Caco-2 (cell line): ENCODE measurements at places on chromosomes 12 and 14. TPM values are rescaled to one million over a fixed set of nuclear protein-coding genes. Genes with fewer than 3 reads are reported as not detected.
A peak's percentile ranks its signal among the peaks of the same experiment; 100 is the strongest.

Gene SLC2A3
- total RNA-seq: 2,966 and 3,303 TPM in 2 replicates

Gene MIP
- total RNA-seq: not detected in 2 replicates

Gene BIN2
- total RNA-seq: 0.16 and 0.18 TPM in 2 replicates

Gene EMP1
- total RNA-seq: 6.6 and 10.2 TPM in 2 replicates

Gene RD3L
- not detected in 2 replicates for total RNA-seq

Gene ZDHHC22
- total RNA-seq: not detected in 2 replicates

Gene B4GALNT3
- total RNA-seq: 77.9 and 78.1 TPM in 2 replicates

Gene VDR
- total RNA-seq: 13.6 and 15.4 TPM in 2 replicates

Gene TSHR
- total RNA-seq: not detected in 2 replicates

Gene MYF6
- not detected in 2 replicates for total RNA-seq

Gene RHNO1
- 99.1 and 99.8 TPM in 2 replicates for total RNA-seq

Gene SYNDIG1L
- total RNA-seq: 0.29 TPM in 1 of 2 replicates, not detected in the other

DNA sequence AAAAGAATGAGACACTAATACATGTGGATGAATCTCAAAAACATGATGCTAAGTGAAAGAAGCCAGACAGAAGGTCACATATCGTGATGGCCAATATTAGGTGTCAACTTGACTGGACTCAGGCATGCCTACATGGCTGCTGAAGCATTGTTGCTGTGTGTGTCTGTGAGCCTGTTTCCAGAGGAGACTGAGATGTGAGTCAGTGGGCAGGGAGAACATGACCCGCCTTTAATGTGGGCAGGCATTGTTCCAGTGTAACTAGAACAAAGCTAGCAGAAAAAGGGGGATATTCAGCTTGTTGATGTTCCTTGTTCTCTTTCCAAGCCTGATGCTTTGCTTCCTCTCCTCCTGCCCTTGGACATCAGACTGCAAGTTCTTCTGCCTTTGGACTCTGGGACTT, 47.6 kb downstream of the DCAF5 start:
- no peak overlapping the region for H3K4me3 ChIP-seq
- no peaks in the 10 kb centered on the region; the same call in 1 of the 2 replicates for H3K36me3 ChIP-seq
- no peaks in the 10 kb centered on the region for H3K27me3 ChIP-seq
- no peak overlapping the region for H3K27ac ChIP-seq
- H3K4me1 ChIP-seq: peaks cover 7% of the 10 kb centered on the region
- DNase-seq: no peak

- peak overlapping the region; percentile 20 for H3K27ac ChIP-seq
- H3K4me3 ChIP-seq: no peak overlapping the region
- peaks cover 48% of the 10 kb centered on the region for H3K4me1 ChIP-seq
- no peaks in the 10 kb centered on the region for H3K27me3 ChIP-seq
Observed at GRCh38 chr12:3962631-3963483, 89.7 kb upstream of the PARP11 start.

DNA sequence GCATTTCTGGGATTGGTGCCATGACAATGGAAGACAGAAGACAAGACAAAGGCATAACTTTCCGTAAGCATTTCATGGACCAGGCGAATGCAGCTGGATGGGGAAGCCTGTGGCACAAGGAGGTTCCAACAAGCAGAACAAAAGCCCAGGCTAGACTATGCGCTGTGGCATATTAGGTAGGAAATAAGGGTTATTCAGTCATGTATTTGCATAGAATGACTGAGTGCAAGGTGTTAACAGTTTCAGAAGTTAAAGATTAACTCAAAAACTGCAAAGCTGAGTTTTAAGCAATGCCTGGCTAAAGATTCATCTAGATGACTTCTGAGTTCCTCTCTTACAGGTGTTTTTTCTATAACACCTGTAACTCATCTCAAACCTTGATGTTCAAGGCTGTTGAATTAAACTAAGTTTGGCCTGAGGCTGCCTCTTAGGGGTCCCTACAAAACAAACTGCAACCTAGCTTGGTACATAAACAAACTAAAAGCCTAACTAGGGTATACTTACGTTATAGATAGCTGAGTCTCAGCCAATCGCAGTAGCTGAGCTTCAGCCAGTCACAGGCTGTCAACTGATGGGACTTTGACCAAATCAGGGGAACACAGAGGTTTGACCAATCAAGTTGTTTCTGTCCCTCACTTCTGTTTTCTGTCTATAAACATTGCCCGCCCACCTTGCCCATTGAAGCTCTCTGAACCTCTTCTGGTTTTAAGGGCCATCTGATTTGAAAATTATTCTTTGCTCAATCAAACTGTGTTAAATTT, 52.2 kb upstream of the PLBD1 start:
- no peak overlapping the region for H3K4me3 ChIP-seq
- H3K27me3 ChIP-seq: no peaks in the 10 kb centered on the region
- no peak overlapping the region for H3K27ac ChIP-seq
- H3K4me1 ChIP-seq: peaks cover 23% of the 10 kb centered on the region
- DNase-seq: peak; percentile 54

- H3K27me3 ChIP-seq: no peaks in the 10 kb centered on the region
- H3K27ac ChIP-seq: no peak overlapping the region
- H3K4me1 ChIP-seq: no peaks in the 10 kb centered on the region
- no peak for DNase-seq
- no peaks in the 10 kb centered on the region for H3K36me3 ChIP-seq
Observed at GRCh38 chr12:94841904-94842610, 161.4 kb downstream of the NDUFA12 start.

- H3K4me1 ChIP-seq: peaks cover 22% of the 10 kb centered on the region
- H3K27me3 ChIP-seq: no peaks in the 10 kb centered on the region
- peak overlapping the region; percentile 57 for H3K4me3 ChIP-seq
Observed at GRCh38 chr14:39266525-39266870, 32.8 kb downstream of the MIA2 start.

- H3K4me3 ChIP-seq: no peak overlapping the region
- no peak for DNase-seq
- no peaks in the 10 kb centered on the region for H3K27me3 ChIP-seq
- H3K36me3 ChIP-seq: no peaks in the 10 kb centered on the region
- peaks cover 31% of the 10 kb centered on the region for H3K4me1 ChIP-seq
Observed at GRCh38 chr14:104582005-104582404, 2.4 kb downstream of the C14orf180 start.

DNA sequence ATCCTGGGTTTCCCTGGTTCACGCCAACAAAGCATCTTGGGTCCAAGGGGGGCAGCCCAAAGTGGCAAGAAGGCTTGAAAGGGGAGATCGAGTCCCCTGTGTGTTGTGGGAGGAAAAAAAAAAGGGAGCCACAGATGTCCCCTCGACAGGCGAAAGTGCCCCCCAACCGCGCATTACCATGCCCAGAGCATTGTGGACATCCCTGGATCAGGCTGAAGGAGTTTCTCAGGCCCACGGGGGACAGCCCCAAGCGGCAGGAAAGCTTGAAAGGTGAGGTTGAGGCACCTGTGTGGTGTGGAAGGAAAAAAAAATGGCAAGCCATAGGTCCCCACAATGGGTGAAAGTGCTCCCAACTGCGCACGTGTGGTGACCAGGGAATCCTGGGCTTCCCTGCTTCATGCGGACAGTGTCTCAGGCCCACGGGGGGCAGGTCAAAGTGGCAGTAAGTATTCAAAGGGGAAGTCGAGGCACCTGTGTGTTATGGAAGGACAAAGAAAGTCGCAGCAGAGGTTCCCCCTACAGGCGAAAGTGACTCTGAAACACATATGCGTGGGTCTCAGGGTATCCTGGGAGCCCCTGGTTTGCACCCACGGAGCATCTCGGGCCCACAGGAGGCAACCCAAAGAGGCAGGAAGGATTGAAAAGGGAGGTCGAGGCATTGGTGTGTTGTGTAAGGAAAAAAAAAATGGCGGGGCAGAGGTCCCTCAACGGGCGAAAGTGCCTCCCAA, 580.1 kb downstream of the ALG10 start:
- no peaks in the 10 kb centered on the region; the same call in 1 of the 2 replicates for H3K27me3 ChIP-seq
- H3K4me3 ChIP-seq: no peak overlapping the region
- H3K27ac ChIP-seq: no peak overlapping the region
- H3K36me3 ChIP-seq: no peaks in the 10 kb centered on the region

GRCh38 chr12:480831-481816, 21.4 kb downstream of the B4GALNT3 start:
- no peaks in the 10 kb centered on the region for H3K27me3 ChIP-seq
- no peak for DNase-seq
- H3K36me3 ChIP-seq: no peaks in the 10 kb centered on the region
- no peak overlapping the region for H3K27ac ChIP-seq
- no peak overlapping the region for H3K4me3 ChIP-seq
- H3K4me1 ChIP-seq: no peaks in the 10 kb centered on the region

- no peak overlapping the region for H3K4me3 ChIP-seq
- peak overlapping the region; percentile 78 for H3K27ac ChIP-seq
- peaks cover 42% of the 10 kb centered on the region for H3K4me1 ChIP-seq
- H3K36me3 ChIP-seq: no peaks in the 10 kb centered on the region
Observed at GRCh38 chr12:89333564-89334252, 18.6 kb downstream of the DUSP6 start.

DNA sequence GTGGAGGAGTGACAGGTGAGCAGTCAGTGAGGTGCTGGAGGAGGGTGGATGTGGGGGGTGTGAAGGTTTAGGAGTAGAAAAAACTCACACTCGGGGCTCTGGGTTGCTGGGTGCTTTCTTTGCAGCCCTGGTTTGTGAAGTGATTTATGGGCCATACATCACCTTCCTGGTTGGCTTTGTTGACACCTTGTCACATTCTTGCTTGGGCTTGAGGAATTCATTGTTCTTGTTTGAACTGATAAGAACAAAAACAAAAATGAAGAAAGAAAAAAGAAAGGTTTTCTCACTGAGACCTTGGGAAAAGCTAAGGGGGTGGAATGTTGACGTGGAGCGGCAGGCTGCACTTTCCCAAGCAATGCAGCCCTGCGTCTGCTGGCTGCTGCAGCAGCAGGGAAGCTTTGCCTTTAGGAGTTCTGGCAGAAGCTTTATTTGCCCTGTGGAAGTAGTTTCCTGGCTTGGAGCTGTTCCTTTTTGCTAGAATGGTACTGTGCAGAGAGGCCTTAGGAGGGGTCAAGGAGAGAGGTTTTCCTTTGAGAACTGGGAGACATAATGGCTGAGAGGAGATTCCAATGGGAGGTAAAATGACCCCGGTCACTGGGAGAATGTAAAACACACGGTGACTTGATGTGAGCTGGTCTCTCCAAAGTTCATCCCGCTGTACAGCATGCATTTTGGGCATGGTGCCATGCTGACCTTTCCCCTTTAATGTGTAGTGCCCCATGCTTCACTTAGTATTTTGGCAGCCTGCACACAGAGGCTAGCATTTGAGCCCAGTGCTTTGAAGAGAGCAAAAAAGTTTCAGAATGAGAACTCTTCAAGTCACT, 52.8 kb downstream of the HMGA2 start:
- no peaks in the 10 kb centered on the region; the same call in 1 of the 2 replicates for H3K36me3 ChIP-seq
- no peaks in the 10 kb centered on the region for H3K27me3 ChIP-seq
- peak; percentile 78 for DNase-seq
- peak overlapping the region; percentile 79 for H3K27ac ChIP-seq
- peaks cover 51% of the 10 kb centered on the region for H3K4me1 ChIP-seq

DNA sequence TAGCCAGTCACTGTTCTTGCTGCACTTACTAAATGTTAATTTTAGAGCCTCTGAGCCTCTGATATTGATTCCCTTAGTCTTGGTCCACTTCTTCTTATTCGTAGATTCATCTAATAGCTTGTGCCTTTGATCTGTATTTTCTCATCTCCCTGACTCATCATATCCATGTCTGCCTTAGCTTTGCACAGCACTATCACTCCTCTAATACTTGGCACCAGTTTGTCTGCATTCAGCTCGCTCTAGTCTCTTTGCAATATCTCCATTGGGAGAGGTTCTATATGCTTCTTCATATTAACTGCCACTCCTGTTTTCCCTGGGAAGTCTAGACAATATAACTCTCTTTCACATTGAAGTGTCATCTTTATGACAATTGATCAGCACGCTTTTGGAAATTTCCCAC, 68.5 kb upstream of the CSRP2 start:
- no peak overlapping the region for H3K4me3 ChIP-seq
- H3K27ac ChIP-seq: no peak overlapping the region
- no peaks in the 10 kb centered on the region for H3K27me3 ChIP-seq
- H3K36me3 ChIP-seq: no peaks in the 10 kb centered on the region
- no peaks in the 10 kb centered on the region for H3K4me1 ChIP-seq

DNA sequence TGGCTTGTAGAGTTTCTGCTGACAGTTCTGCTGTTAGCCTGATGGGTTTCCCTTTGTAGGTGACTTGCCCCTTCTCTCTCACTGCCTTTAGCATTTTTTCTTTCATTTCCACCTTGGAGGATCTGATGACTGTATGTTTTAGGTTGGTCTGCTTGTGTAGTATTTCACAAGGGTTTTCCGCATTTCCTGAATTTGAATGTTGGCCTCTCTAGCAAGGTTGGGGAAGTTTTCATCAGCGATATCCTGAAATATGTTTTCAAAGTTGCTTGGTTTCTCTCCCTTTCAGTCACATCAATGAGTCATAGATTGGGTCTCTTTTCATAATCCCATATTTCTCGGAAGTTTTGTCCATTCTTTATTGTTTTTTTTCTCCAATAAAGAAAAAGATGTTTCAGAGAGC, 11.4 kb downstream of the NOPCHAP1 start:
- H3K27me3 ChIP-seq: no peaks in the 10 kb centered on the region
- no peak overlapping the region for H3K27ac ChIP-seq
- H3K4me3 ChIP-seq: no peak overlapping the region
- DNase-seq: no peak

DNA sequence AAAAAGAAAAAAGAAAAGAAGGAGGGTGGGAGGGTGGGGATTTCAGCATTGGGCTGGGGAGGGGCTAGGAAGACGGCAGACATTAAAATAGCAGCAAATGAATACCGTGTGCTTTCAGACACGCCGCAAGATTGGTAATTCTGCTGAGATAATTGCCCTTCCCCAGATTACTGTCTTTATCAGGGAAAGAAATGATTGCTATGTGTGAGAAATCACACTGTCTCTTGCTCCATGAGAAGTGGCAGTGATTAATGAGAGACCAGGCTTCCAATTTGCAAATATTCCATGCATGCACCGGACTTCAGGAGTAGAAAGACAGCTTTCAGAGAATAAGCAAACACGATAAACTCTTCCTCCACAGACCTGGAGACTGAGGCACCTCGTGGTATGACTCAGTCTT, 7.6 kb upstream of the KCNA5 start:
- DNase-seq: no peak
- no peak overlapping the region for H3K27ac ChIP-seq
- H3K27me3 ChIP-seq: no peaks in the 10 kb centered on the region; the same call in 1 of the 2 replicates
- no peak overlapping the region for H3K4me3 ChIP-seq

- H3K4me3 ChIP-seq: no peak overlapping the region
- no peaks in the 10 kb centered on the region for H3K4me1 ChIP-seq
- no peak overlapping the region for H3K27ac ChIP-seq
Observed at GRCh38 chr12:58889557-58889956, 30.7 kb downstream of the LRIG3 start.
